ENCODE measurements at places on chromosomes 7 and 10.

GRCh38 chr10:98125940-98126631 lies 8.4 kb upstream of the R3HCC1L start:
- DNase-seq: no peak

GRCh38 chr7:74283858-74284447 lies 5.3 kb upstream of the CLIP2 start:
- no peak for DNase-seq

DNA sequence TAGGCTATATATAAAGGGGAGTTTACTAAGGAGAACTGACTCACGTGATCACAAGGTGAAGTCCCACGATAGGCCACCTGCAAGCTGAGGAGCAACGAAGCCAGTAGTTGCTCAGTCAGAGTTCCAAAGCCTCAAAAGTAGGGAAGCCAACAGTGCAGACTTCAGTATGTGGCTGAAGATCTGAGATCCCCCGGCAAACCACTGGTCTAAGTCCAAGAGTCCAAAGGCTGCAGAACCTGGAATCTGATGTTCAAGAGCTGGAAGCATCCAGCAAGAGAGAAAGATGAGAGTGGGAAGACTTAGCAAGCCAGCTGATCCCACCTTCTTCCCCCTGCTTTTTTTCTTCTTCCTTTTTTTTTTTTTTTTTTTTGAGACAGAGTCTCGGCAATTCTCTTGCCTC lies 27.0 kb upstream of the GSDME start:
- DNase-seq: no peak

DNA sequence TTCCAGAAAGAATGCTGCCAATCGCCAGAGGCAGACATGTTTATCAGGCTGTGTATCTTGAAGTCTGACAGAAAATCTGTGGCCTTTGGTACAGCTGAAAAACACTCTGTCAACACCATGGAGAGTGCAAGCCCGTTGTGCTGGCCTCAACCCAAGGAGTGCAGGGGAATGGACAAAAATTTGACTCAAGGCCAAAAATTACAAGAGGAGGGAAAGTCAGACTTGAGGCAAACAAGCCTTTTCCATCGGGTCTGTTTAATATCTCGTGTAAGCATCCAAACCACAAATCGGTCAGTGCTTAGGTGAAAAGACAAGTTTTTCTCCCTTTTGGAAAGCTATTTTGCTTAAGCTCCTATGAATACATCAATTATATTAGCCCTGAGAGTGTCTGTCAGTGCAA lies 305.3 kb upstream of the NFE2L3 start:
- DNase-seq: no peak

DNA sequence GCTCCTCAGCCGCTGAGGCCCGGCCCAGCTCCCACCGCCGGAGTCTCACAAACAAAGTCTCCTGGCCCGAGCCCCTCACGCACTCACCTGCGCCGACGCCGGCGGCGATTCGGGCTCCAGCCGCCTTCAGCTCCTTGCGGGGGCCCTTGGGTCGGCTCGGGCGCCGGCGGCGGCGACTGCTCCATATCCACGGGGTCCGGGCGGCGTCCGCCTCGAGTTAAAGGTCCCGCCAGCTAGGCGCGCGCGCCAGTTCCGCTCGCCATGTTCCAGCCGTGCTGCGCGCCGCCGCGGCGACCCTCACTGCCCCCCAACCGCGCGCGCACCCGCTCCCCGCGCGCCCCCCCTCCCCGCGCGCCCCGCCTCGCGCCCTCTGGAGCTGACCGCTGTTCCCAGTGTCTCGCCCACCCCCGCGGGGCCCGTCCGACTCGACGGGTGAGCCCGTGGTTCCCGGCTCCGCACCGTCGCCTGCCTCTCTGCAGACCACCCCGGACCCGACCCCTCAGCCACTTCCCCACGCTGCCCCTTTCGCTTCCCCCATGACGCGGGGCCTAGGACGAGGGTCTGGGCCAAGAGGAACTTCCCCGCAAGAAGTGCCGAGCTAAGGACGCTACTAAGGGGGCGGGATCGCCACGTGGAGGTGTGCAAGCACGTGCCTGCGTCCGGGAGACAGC lies 396.1 kb downstream of the ZNF33B start:
- DNase-seq: no peak

GRCh38 chr7:102934701-102935100 lies 21.9 kb downstream of the LRRC17 start:
- no peak for DNase-seq

GRCh38 chr7:103988468-103989199 lies 824 bp downstream of the RELN start:
- DNase-seq: peak; percentile 84

- no peak for DNase-seq
Observed at GRCh38 chr7:130144312-130145171, 60.7 kb downstream of the TMEM209 start.

DNA sequence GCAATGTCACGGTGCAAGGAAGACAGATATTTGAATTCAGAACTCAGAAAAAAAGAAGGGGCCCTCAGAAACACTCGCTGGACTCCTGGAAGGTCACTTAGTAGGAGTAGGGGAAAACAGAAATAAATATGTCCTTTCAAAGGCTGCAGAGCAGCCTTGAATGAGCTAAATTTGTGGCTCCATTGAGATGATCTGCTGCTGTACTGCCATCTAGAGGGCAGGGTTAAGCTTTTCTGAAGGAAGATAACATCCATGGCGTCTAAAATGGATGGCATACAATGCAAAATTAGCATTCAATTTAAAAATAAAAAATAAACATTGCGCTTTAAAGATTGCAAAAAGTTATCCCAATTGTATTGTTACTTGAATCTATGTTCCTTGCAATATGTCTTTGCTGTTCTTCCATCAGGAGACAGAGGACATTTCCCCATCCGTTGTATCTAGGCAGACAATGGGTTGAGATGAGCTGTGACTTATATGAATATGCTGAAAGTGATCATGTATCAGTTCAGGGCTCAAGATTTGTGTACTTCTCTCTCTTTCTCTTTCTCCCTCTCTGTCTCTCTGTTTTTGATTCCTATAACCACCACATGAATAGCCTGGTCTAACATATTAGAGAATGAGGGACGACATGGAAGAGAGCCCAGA lies 642.2 kb downstream of the SH2D4B start:
- no peak for DNase-seq

DNA sequence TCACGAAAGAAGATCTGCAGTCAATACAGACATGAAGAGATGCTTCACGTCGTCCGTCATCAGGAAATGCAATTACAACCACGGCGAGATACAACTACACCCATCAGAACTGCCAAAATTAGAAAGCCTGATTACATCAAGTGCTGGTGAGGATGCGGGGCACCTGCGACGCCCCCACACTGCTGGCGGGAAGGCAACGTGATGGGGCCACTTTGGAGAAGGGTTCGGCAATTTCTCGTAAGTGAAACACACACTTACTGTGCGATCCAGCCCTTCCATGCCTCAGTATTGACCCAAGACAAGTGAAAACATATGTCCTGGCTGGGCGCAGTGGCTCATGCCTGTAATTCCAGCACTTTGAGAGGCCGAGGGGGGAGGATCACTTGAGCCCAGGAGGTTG lies 25.8 kb upstream of the PDGFA start:
- DNase-seq: no peak

- DNase-seq: peak; percentile 76
Observed at GRCh38 chr7:101947899-101948298, 130.5 kb downstream of the CUX1 start.

DNA sequence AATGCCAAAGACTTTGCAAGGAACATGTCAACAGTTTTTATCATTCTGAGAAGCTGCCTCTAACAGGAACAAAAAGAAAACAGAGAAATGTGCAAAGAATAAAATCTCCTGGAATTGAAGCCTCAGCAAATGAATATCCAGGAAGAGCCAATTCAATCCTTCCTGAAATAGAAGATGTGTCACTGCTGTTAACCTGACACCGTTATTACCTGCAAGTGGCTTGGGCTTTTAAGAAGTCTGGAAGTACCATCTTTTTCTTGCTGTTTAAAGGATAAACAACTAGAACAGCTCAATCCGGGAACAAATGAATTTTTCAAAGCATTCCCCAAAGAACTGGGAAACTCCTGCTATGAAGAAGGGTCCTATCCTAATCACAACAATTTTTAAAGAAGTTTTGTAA lies 434.8 kb downstream of the KCNMA1 start:
- DNase-seq: no peak

GRCh38 chr10:96044736-96045135 lies 1.4 kb downstream of the CCNJ start:
- DNase-seq: no peak

DNA sequence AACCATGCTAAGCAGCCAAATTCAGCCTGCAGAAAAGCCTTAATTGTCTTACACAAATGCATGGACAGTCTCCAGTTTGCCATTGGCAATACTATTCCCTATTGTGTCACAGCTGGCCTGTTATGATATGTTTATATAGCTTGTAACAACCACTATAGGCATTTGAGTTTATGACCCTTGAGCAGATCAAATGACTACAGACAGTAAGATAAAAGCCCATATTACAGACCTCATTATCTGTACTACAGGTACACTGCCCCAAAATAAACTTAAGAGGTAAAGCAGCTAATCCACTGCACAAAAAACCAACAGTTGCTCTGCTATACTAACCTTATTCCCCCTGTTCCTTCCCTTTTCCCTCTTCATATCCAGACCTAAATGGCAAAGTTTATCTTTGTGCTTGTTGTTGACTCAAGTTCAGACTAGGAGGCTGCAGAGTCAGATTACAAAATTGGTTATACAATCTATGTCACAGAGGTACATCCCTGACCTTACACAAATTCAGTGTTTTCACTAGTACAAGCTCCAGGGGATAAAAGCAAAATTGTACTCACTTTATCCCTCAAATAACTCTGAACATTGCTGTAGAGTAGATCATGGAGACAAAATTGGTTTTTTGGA lies 218.4 kb downstream of the GRM8 start:
- no peak for DNase-seq

GRCh38 chr10:34281661-34282582 lies 533.2 kb downstream of the PARD3 start:
- no peak for DNase-seq

- DNase-seq: no peak
Observed at GRCh38 chr7:158994687-158995086, 138.3 kb downstream of the DYNC2I1 start.

- DNase-seq: no peak
Observed at GRCh38 chr7:30912021-30912730, 523 bp downstream of the AQP1 start.

GRCh38 chr10:48606530-48607355 lies 1.9 kb upstream of the ARHGAP22 start:
- DNase-seq: no peak

GRCh38 chr7:157987906-157988305 lies 599.7 kb downstream of the PTPRN2 start:
- no peak for DNase-seq

DNA sequence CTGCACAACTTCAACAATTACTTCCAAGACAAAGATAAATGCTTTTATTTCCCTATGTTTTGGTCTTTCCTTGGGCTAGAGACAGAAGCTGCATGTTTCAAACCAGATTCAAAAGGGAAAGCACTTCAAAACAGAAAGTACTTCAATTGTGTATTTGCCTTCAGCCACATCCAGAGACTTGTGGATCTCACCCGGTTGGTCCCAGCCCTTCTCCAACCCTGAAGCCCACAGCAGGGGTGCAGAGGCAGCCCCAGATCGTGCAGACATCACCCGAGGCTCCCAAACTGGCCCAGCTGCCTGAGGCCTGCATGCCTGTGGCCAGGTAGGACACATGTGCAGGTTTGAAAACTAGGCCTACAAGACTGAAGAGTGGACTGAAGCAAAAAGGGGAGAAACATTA lies 80.8 kb downstream of the ALOX5 start:
- DNase-seq: no peak

GRCh38 chr7:2735744-2736143 lies 47.7 kb downstream of the AMZ1 start:
- DNase-seq: no peak

DNA sequence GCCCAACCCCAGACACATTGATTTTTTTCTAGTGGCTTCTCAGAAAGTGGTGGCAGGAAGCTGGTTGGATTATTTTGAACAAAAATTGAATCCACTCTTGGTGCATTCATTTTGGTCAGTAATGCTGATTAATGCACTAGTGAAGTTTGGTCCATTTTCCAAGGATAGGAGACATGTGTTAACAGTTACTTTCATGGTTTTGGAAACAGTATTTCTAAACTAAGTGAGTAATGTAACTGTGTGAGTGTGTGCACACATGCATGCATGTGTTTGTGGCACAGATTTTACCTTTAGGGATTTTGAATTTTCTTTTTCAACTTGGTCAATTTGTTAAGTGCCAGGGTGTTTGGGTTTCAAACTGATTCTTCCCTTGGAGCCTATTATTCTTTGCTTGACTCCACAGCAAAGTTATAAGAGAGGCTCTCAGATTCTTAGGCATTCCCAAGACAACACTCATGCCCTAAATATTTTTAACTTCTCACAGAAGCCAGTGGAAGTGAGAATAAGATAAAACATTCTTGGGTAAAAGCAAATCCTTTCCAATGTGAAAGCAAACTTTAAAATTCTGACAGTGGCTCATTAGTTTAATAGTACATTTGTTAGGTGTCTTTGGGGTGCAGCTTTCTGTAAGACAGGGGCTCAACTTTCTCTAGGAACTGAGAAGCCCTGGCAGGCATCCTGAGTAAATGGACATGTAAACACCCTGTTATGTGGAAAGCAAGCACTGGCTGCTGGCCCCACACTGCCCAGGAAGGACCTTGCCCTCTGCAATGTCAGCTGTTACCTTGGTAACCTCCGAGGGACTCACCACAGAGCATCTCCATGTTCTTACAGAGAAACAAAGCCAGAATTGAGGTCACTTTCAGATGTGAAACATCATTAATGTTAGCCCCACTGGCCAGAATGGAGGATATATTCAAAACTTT lies 68.4 kb downstream of the ASAH2B start:
- DNase-seq: peak; percentile 39

GRCh38 chr10:47169581-47169980 lies 130.4 kb upstream of the GDF10 start:
- DNase-seq: no peak

GRCh38 chr7:155252892-155253501 lies 44.7 kb upstream of the INSIG1 start:
- DNase-seq: no peak

GRCh38 chr10:11304906-11305585 lies 287.4 kb downstream of the CELF2 start:
- no peak for DNase-seq

GRCh38 chr10:111107023-111107422 lies 30.2 kb downstream of the ADRA2A start:
- DNase-seq: no peak
